Bronchial smooth muscle cell (primary cell): ENCODE measurements at places on chromosomes 4 and X. TPM values are rescaled to one million over a fixed set of nuclear protein-coding genes. Genes with fewer than 3 reads are reported as not detected.

The FABP2 gene
- total RNA-seq = not detected in 2 replicates

The GSX2 gene
- total RNA-seq = not detected in 2 replicates

The AMBN gene
- total RNA-seq = not detected in 2 replicates

The SPANXD gene
- not detected in 2 replicates for total RNA-seq

The IGSF1 gene
- not detected in 2 replicates for total RNA-seq

The FRMPD4 gene
- 1.6 and 2.4 TPM in 2 replicates for total RNA-seq

The MAGEC2 gene
- not detected in 2 replicates for total RNA-seq

The LYAR gene
- total RNA-seq = 5.0 and 6.0 TPM in 2 replicates

The GDPD2 gene
- not detected in 2 replicates for total RNA-seq

The FATE1 gene
- total RNA-seq = not detected in 2 replicates

The FOXP3 gene
- total RNA-seq = not detected in 2 replicates

The CD38 gene
- under 0.01 TPM in 1 of 2 replicates, not detected in the other for total RNA-seq

The CCDC110 gene
- total RNA-seq = 0.95 and 2.0 TPM in 2 replicates

The ITGB1BP2 gene
- total RNA-seq = 0.43 and 0.47 TPM in 2 replicates

The CAMK2D gene
- total RNA-seq = 131 and 172 TPM in 2 replicates

The SSX4 gene
- total RNA-seq = not detected in 2 replicates

The MTMR8 gene
- total RNA-seq = 0.32 and 1.2 TPM in 2 replicates

The MRPS18C gene
- 17.5 and 25.4 TPM in 2 replicates for total RNA-seq

The CFP gene
- 0.17 and 0.47 TPM in 2 replicates for total RNA-seq

The RBBP7 gene
- total RNA-seq = 115 and 129 TPM in 2 replicates

The CLTRN gene
- 0.26 and 0.32 TPM in 2 replicates for total RNA-seq

The EXOC1L gene
- total RNA-seq = 0.09 TPM in 1 of 2 replicates, not detected in the other

The RBM46 gene
- under 0.01 TPM in 1 of 2 replicates, not detected in the other for total RNA-seq

The CSAG1 gene
- not detected in 2 replicates for total RNA-seq

The EREG gene
- under 0.01 and 0.32 TPM in 2 replicates for total RNA-seq

The TCEANC gene
- 2.5 and 6.0 TPM in 2 replicates for total RNA-seq

The ACSL1 gene
- 17.5 and 25.7 TPM in 2 replicates for total RNA-seq

The PRICKLE3 gene
- total RNA-seq = 4.5 and 4.9 TPM in 2 replicates

The ZDHHC9 gene
- total RNA-seq = 14.9 and 15.1 TPM in 2 replicates

The PNMA3 gene
- 0.16 and 0.26 TPM in 2 replicates for total RNA-seq

The PARM1 gene
- 0.09 and 0.16 TPM in 2 replicates for total RNA-seq

The NUP62CL gene
- 0.32 TPM in 1 of 2 replicates, not detected in the other for total RNA-seq

The TMEM271 gene
- total RNA-seq = not detected in 2 replicates

The YY2 gene
- 0.94 and 1.4 TPM in 2 replicates for total RNA-seq

The UBL4A gene
- total RNA-seq = 31.4 and 32.2 TPM in 2 replicates

The CSAG2 gene
- total RNA-seq = not detected in 2 replicates

The GPR143 gene
- total RNA-seq = not detected in 2 replicates

The NAA11 gene
- total RNA-seq = not detected in 2 replicates

The DGKQ gene
- total RNA-seq = 12.9 and 13.6 TPM in 2 replicates

The IL1RAPL2 gene
- total RNA-seq = 1.1 TPM in 1 of 2 replicates, not detected in the other

The CLGN gene
- 0.26 and 17.3 TPM in 2 replicates for total RNA-seq

The VCX3B gene
- not detected in 2 replicates for total RNA-seq

The SCD5 gene
- 11.6 and 14.2 TPM in 2 replicates for total RNA-seq

The CT45A2 gene
- total RNA-seq = not detected in 2 replicates

The HS6ST2 gene
- not detected in 2 replicates for total RNA-seq

The ARX gene
- total RNA-seq = not detected in 2 replicates

The TEX13C gene
- total RNA-seq = not detected in 2 replicates

The AKAP14 gene
- total RNA-seq = not detected in 2 replicates

The CT55 gene
- not detected in 2 replicates for total RNA-seq

The GPR50 gene
- total RNA-seq = not detected in 2 replicates

The DOK7 gene
- total RNA-seq = under 0.01 and 0.09 TPM in 2 replicates

The XAGE1A gene
- total RNA-seq = not detected in 2 replicates
